ENCODE measurements at places on chromosomes 7 and 10.
A peak's percentile ranks its signal among the peaks of the same experiment; 100 is the strongest.

- DNase-seq = no peak
- H3K4me3 ChIP-seq = no peak overlapping the region
- peaks cover 2% of the 10 kb centered on the region for H3K36me3 ChIP-seq
Measured at GRCh38 chr7:95421000-95421846, 13.6 kb downstream of the PON2 start.

GRCh38 chr7:137846549-137846826 is 286 bp downstream of the DGKI start:
- H3K4me3 ChIP-seq = no peak overlapping the region
- DNase-seq = no peak
- no peak overlapping the region for H3K27ac ChIP-seq
- no peaks in the 10 kb centered on the region for H3K4me1 ChIP-seq
- no peaks in the 10 kb centered on the region for H3K36me3 ChIP-seq

- no peak overlapping the region for H3K27ac ChIP-seq
- no peak overlapping the region for H3K4me3 ChIP-seq
- DNase-seq = no peak
- H3K4me1 ChIP-seq = no peaks in the 10 kb centered on the region
Measured at GRCh38 chr10:113474752-113475151, 78.1 kb upstream of the HABP2 start.

GRCh38 chr7:81462672-81463071 is 307.2 kb downstream of the HGF start:
- no peaks in the 10 kb centered on the region for H3K4me1 ChIP-seq
- no peak for DNase-seq
- H3K36me3 ChIP-seq = no peaks in the 10 kb centered on the region
- no peak overlapping the region for H3K27ac ChIP-seq
- H3K4me3 ChIP-seq = no peak overlapping the region

DNA sequence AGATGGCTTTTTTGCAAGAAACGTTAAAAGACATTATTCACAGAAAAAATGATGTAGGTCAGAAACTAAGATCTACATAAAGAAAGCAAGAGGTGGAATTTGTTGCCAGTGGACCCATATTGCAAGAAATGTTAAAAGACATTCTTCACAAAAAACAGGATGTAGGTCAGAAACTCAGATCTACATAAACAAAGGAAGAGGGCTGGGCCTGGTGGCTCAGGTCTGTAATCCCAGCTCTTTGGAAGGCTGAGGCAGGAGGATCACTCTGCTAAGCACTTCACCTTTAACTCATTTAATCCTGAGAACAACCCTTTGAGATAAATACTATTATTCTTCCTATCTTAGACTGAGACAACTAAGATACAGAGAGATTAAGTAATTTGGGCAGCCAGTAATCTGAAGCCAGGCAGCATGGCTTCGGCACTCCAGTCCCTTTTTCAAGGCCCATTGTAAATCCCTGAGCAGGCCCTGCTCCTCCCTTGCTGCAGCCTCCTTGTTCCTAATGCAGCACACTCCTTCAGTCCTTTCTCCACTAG is 11.6 kb downstream of the ZFAND4 start:
- DNase-seq = no peak
- peak overlapping the region; percentile 73 for H3K27ac ChIP-seq
- peaks cover 17% of the 10 kb centered on the region for H3K4me1 ChIP-seq
- H3K36me3 ChIP-seq = peaks cover 9% of the 10 kb centered on the region

GRCh38 chr7:70743531-70744325 is 388.2 kb upstream of the GALNT17 start:
- H3K4me3 ChIP-seq = no peak overlapping the region
- H3K36me3 ChIP-seq = peaks cover 30% of the 10 kb centered on the region
- peak overlapping the region; percentile 56 for H3K27ac ChIP-seq
- no peaks in the 10 kb centered on the region for H3K27me3 ChIP-seq

- H3K4me1 ChIP-seq = peaks cover 23% of the 10 kb centered on the region
- H3K4me3 ChIP-seq = peak overlapping the region; percentile 95
- no peaks in the 10 kb centered on the region for H3K27me3 ChIP-seq
- DNase-seq = peak; percentile 28
Measured at GRCh38 chr10:58266826-58267712, 625 bp downstream of the IPMK start.

DNA sequence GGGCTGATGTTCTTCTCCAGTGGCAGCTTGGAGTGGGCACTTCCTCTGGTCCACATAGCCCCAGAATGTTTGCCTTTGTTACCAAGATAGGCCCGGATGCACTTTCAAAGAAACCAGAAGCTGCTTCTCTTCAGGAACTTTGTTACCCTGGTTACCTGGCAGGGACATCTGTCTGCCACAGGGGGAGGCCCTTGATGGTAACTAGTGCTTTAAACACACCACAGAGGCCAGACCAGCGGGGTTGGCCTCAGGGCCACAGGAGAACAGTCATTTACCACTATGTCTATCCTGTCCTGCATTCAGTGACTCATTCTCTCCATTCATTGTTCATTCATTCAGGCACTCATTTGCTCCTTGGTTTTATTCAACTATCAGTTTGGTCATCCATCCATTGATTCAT is 11.9 kb upstream of the PLEKHA1 start:
- no peak for DNase-seq
- H3K27ac ChIP-seq = no peak overlapping the region
- no peaks in the 10 kb centered on the region for H3K4me1 ChIP-seq
- H3K27me3 ChIP-seq = peaks cover 15% of the 10 kb centered on the region
- H3K36me3 ChIP-seq = no peaks in the 10 kb centered on the region

DNA sequence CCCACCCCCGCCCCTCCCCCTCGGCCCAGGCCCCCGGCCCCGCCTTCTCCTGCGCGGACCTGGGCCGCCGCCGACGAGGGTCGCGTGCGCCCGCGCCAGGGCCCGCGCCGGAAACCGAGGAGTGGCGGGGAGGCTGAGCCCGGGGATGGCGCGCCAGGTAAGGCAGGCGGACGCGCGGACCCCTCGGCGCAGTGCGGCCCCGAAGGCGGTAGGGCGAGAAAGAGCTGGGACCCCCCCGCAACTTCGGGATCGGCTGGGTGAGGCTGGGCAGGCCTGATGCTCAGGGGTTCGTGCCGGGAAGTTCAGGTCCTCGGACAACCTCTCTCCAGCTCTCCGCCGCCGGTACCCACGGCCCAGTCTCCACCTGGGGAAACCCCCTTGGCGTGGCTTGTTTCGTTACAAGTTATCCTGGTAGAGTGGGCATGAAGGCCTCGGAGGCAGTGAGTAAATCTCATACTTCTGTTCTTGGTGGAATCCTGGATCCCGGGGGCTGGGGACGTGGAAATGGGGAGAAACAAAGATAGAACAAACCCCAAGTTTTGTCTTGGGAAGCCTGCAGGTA is 58.4 kb downstream of the ZNF467 start:
- H3K27me3 ChIP-seq = no peaks in the 10 kb centered on the region
- peaks cover 16% of the 10 kb centered on the region for H3K4me1 ChIP-seq
- peak; percentile 40 for DNase-seq
- H3K27ac ChIP-seq = peak overlapping the region; percentile 94
- peak overlapping the region; percentile 78 for H3K4me3 ChIP-seq
- H3K36me3 ChIP-seq = peaks cover 3% of the 10 kb centered on the region

DNA sequence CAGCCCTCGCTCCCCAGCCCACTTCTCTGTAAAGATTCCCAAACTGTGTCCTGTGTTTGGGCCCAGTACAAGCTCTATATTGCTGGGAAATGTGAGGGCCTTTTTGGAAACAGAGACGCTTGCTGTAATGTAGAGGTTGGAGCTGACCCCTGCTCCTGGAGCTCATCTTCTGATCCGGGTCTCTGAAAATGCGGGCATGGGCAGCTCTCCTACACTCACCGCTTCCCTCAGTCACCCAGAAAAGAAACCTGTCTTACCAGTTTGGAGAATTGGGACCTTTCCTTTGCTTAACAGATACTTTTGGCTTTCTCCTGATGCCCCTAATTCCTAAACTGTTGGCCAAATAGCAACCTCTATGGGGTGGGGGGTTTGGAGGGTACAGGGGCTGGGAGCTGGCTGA is 18.2 kb downstream of the BAG3 start:
- no peak for DNase-seq
- peaks cover 26% of the 10 kb centered on the region for H3K36me3 ChIP-seq
- peak overlapping the region; percentile 75 for H3K27ac ChIP-seq
- peaks cover 2% of the 10 kb centered on the region for H3K4me1 ChIP-seq
- H3K4me3 ChIP-seq = no peak overlapping the region

- peaks cover 5% of the 10 kb centered on the region for H3K27me3 ChIP-seq
- no peak overlapping the region for H3K4me3 ChIP-seq
- H3K36me3 ChIP-seq = no peaks in the 10 kb centered on the region
- H3K4me1 ChIP-seq = no peaks in the 10 kb centered on the region
- DNase-seq = no peak
Measured at GRCh38 chr7:19747740-19748339, 25.6 kb downstream of the TMEM196 start.

DNA sequence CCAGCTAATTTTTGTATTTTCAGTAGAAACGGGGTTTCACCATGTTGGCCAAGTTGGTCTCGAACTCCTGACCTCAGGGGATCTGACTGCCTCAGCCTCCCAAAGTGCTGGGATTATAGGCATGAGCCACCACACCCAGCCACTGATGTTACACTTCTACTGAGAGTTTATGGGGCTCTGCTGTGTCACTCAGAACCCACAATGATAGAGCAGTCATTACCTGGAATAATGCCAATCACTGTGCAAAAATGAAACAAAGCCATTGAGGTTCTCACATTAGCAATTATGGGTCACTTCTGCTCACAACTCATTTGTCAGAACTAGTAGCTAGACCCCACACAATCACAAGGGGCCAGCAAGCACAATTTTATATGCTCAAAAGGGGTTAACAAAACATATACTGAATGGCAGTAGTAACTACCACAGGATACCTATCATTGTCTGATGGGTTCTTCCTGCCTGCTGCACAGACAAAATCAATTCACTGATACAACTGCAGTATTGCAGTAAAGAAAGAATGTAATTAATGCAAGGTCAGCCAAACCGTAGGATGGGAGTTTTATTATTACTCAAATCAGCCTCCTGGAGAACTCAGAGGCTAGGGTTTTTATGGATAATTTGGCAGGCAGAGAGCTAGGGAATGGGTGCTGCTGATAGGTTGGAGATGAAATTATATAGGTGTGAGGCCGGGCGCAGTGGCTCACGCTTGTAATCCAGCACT is 72.1 kb upstream of the TRIM24 start:
- no peak overlapping the region for H3K27ac ChIP-seq
- no peak overlapping the region for H3K4me3 ChIP-seq
- no peaks in the 10 kb centered on the region for H3K4me1 ChIP-seq
- no peak for DNase-seq

DNA sequence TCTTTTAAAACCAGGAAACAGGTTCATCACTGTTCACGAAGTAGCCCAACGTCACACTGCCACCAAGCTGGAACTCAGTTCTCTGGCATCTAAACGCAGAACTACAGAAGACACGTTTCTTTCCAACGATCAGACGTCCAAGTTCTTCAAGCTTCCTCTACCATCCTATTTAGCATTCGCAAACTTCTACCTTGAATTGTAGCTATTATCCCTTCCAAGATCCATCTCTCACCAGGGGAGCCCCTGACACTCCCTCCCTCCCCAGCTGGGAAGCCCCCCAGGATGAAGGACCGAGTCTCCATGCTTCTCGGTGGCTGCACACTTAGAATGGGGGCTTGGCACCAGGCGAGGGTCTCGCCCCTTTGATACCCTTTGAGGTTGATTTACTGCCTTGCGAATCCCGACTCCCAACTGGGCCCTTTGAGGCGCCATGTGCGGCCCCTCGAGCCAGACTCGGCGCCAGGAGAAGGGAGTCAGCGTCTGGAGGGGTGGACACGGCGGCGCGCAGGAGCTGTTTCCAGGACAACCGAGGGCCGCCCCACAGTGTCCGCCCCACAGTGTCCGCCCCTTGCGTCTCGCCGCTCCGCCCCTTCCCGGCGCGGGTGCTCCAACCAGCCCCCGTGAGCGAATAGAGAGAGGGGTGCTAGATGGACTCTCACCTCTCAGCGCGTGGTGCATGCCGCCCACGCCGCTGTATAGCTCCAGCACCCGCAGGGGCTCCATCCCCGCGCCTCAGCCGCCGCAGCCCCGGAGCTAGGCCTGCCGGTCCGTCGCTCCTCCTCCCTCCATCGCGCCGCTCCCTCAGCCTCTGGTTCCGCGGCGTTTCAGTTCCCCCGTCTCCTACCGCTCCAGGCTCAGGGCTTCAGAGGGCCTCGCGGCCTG is at the start of gene TRDMT1:
Gene TRDMT1 (minus strand): TSS at position 761 of the 882 bp plus-strand sequence. CDS start 38 bp downstream, at position 723.
- peak; percentile 78 for DNase-seq
- H3K27ac ChIP-seq = peak within 1 kb of the TSS; percentile 100
- H3K27me3 ChIP-seq = no peaks in the 10 kb centered on the region
- peaks cover 20% of the 10 kb centered on the region for H3K4me1 ChIP-seq

GRCh38 chr7:65453341-65454030 is 79.8 kb downstream of the ZNF92 start:
- no peaks in the 10 kb centered on the region for H3K27me3 ChIP-seq
- H3K36me3 ChIP-seq = peaks cover 2% of the 10 kb centered on the region
- no peak overlapping the region for H3K4me3 ChIP-seq
- no peak for DNase-seq
- peaks cover 20% of the 10 kb centered on the region for H3K4me1 ChIP-seq
- no peak overlapping the region for H3K27ac ChIP-seq

DNA sequence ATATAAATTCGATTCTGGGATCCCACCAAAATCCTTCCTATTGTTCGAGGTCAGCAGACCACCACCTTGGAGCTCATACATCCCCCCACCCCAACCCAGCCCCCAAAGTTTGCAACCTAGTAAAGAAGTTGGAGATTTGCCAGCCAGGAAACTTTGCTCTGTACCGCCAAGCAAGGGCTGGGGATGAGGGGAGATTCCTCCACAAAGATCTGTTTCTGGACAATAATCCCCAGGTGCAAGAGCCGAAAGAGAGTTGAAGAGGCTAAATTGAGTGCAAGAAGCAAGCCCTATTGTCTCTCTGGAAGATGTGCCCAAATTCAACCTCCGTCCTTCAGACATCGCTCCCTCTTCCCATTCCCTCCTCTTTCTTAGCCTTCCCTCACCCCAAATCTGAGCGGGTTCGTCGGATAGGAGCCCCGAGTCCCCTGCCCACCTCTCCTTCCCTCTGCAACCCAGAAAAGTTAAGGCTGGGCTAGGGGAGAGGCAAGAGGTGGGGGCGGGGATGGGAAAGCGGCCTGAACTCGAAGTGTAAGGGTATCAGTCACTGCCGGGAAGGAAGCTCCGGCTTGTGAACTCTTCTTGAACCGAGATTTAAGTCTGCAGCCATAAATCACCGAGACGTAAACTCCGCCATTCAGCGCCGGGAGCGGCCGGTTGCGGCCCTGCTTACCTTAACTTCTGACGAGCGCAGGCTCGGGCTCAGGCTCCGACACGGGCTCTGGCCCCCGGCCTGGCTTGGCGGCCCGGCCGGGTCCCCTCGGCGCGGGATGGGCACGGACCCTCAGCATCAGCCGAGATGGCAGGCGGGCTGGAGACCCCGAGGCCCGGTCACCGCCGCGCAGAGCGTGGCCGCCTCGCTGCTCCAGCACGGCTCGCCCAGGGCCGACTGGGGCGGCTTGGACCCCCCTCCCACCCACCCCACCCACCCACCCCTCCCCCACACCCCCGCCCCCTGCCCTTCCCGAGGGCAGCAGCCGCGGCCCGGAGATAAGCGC is 10.8 kb upstream of the HOXA2 start:
- no peaks in the 10 kb centered on the region for H3K4me1 ChIP-seq
- no peaks in the 10 kb centered on the region for H3K27me3 ChIP-seq
- H3K36me3 ChIP-seq = no peaks in the 10 kb centered on the region

GRCh38 chr7:6637544-6638229 is 569 bp downstream of the ZNF316 start:
- peak; percentile 55 for DNase-seq
- peak overlapping the region; percentile 84 for H3K4me3 ChIP-seq
- peaks cover 11% of the 10 kb centered on the region for H3K36me3 ChIP-seq
- peak overlapping the region; percentile 94 for H3K27ac ChIP-seq

Measured in effector memory CD8-positive, alpha-beta T cell (primary cell).